ENCODE measurements at places on chromosomes 1 and 21.

DNA sequence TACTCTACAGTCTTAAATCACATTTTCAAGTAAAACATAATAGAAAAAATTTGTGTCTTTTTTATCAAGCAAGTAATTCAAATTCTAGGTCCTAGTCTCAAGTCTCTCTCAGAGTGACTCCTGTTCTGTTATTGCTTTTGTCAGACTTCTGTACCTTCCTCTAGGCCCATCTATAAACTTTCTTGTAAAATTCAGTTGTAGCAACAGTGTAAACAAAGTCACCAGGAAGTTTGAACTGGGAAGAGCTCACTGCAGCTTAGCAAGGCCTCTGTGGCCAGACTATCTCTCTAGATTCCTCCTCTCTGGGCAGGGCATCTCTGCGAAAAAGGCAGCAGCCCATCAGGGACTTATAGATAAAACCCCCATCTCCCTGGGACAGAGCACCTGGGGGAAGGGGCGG is 13.5 kb upstream of the ZNF678 start:
- no peak for DNase-seq

- DNase-seq, result no peak
Measured at GRCh38 chr1:33295450-33296081, 25.3 kb downstream of the A3GALT2 start.

DNA sequence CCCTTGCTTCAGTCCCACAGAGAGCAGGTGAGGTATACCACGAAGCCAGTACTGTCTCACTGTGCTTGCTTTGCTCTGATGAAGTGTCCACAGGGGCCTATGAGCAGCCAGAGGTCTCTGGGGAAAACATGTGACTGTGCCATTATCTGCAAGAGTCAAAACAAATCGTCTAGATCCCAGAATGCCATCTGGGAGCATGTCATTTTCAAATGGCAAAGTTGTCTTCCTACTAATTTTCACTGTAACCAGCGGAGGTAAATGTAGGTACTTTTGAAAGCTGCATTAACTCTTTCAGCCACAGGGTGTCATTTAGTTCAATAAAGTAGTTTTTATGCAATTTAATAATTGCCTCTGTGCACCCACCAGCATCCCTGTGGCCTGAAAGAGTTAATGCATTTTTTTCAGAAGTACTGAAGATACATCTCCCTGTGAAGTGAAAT is 173.6 kb upstream of the SGIP1 start:
- DNase-seq, result no peak

DNA sequence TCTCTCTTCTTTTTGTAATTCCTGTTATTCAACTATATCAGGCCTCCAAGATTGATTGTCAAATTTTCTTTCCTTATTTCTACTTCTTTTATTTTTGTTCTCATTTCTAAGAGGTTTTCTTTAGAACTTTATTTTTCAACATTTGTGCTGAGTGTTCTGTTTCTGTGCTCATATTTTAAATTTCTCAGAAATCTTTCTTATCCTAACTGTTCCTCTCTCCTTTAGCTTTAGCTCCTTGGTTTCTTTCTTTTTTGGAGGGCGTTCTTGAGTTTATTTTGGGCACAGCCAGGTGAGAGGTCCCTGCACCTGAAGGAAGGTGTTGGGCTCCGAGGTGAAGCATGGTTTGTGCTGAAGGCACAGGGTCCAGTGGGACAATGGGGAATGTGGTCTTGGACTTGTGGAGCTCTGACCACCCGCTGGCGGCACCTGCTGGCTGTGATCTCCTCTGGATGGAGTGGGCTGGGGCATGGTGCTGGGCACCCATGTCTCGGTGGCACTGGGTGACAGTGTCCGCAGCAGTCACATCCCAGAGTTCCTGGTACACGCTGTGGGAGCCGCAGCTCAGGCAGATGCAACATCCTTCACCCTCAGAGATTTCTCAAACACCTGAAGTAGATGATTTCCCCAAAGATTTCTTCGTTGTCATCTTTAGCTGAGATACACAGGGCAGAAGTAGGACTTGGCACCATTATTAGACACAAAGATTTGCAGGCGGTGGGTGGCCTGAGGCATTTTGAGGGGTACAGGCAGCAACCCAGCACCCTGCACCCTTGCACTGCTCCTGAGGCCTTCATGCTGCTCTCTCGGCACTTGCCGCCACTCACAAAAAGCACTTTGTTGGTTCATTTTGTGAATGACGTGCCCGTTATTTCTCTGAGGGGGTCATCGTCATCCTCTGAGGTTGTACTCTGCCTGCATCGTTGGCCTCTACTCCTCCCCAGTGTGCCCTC is 38.2 kb upstream of the DIP2A start:
- DNase-seq, result no peak

DNA sequence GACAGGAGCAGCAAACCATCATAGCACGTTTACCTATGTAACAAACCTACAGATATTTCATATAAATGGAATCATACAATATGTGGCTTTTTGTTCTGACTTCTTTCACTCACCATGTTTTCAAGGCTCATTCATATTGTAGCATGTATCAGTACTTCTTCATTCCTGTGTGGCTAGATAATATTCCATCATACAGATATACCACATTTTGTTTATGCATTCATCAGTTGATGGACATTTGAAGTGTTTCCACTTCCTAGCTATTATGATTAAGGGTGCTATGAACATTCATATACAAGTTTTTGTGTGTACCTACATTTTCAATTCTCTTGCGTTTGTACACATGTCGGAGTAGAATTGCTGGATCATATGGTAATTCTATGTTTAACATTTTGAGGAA is 90.1 kb downstream of the CDC42BPA start:
- DNase-seq, result no peak

DNA sequence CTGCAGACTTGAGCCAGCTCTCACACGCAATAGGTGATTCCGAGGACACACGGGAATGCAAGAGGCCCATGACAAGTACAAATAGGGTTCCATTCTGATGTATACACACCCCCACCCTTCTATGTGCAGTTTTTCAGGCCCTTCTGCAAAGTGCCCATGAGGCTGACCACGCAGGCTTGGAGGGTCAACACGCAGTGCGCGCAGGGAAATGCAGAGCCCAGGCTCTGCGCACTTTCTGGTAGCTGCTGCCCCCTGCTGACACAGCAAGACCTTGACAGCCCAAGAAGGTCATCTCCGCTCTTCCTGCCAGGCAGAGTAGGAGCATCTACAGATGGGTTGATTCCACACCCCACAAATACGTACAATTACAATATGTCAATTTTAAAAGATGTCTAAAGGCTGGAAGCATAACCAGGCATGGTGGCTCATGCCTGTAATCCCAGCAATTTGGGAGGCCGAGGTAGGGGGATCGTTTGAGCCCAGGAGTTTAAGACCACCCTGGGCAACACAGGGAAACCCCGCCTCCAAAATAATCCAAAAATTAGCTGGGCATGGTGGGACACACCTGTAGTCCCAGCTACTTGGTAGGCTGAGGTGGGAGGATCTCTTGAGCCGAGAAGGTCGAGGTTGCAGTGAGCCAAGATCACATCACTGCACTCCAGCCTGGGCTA is 18.5 kb downstream of the SH3BP5L start:
- DNase-seq, result no peak

GRCh38 chr1:3263790-3264189 is 190.7 kb upstream of the ARHGEF16 start:
- DNase-seq, result no peak

DNA sequence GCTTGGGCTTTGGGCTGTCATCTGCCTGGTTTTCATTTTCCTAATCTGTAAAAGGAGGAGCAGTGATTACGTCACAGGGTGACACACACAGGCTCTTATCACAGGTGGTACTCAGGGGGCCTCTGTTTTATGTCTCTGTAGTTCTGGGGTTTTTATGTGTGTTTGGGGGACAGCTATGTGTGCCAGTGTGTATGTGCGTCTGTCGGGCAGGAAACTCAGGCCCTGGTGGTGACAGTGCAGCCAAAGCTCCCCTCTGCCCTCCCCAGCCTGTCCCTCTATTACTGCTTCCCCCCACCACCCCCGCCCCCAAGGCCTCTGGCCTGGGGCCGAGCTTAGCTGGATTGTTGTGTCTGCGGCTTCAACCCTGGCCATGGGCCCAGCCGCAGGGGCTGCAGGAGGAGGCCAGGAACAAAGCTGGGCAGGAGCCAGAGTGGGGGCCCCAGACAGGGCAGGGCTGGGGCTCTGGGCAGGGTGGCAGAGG is 13.3 kb downstream of the MFAP2 start:
- no peak for DNase-seq

GRCh38 chr1:214494706-214495105 is 56.7 kb downstream of the PTPN14 start:
- no peak for DNase-seq

Data from cortex of kidney (tissue), 1 donor.